Left lung (tissue), 14 donors: ENCODE measurements at places on chromosomes 6 and 20.

- DNase-seq, result no peak
Measured at GRCh38 chr6:145569140-145569539, 166.2 kb downstream of the EPM2A start.

- DNase-seq, result peak; percentile 64
Measured at GRCh38 chr6:149037051-149037671, 280.4 kb upstream of the TAB2 start.

- DNase-seq, result peak; percentile 30
Measured at GRCh38 chr6:68652117-68652536, 17.0 kb downstream of the ADGRB3 start.

DNA sequence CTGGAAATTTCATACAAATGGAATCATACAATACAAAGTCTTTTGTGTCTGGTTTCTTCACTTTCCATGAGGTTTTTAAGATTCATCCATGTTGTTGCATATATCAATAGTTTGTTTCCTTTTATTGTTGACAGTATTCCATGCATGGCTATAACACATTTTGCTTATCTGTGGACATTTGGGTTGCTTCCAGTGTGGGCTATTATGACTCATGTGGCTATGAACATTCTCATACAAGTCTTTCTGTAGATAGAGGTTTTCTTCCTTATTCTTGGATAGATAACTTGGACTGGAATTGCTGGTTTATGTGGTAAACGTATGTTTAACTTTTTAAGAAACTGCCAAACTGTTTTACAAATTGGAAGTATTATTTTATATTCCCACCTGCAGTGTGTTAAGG, 30.0 kb upstream of the KIF6 start:
- DNase-seq, result no peak

GRCh38 chr20:62376112-62377063, 9.3 kb upstream of the LAMA5 start:
- no peak for DNase-seq

GRCh38 chr6:49739423-49739822, 4.8 kb downstream of the CRISP3 start:
- DNase-seq, result no peak

- DNase-seq, result no peak
Measured at GRCh38 chr20:23234311-23235078, 116.1 kb upstream of the NXT1 start.

DNA sequence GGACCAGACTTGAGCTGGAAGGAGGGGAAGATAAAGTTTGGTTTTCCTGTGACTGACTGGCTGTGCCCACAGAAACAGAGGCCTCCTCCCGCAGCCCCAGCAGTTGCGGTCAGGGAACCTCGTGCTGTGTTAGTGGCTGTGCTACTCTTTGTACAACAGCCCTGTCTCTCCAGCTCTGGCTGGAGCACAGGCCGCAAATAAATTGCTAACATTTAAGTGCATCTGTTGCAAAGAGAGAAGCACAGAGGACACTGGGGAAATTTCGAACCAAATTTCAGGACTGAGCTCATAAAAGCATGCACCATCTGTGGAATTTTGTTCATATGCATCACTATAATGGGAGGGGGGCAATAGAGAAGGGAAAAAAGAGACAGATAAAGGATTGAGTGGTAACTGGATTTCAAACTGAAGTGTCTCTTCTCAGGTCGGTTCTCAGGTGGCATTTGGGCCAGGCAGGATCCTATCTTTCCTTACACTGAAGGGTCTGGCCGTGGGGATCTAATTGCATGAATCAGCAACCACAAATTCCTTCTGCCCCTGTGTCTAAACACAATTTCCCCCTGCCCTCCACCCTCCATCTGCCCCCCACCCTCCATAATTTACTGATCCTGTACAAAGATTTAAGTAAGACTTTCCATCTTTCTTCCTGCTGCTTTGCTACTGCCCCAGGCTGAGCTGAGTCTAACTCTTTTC, 88.9 kb upstream of the ATXN1 start:
- DNase-seq, result no peak
